ENCODE measurements at places on chromosomes 3 and 15.

GRCh38 chr15:87538327-87538834 is 718.2 kb downstream of the NTRK3 start:
- no peak for DNase-seq

GRCh38 chr15:62173215-62173614 is 8.1 kb upstream of the C2CD4B start:
- no peak for DNase-seq

DNA sequence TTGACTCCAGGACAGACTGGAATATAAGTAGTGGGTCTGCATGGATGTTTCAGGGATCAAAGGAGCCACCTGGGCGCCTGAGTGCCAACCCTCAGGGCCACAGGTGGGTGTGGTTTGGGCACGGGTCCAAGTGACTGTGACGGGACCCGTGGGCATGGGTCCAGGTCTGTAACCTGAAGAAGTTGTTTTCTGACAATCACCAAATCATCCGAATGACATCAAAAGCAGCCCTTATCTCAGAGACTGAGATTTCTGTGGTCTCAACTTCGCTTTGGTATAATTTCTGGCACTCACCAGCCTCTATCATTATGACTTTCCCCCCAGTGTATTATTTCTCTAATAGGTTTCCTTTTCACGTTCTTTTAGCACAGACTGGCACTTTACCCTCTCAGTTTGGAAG is 24.4 kb downstream of the RLBP1 start:
- DNase-seq = no peak

- DNase-seq = no peak
These were observed 610.2 kb downstream of the TBL1XR1 start for GRCh38 chr3:176587089-176587488.

- no peak for DNase-seq
These were observed 28.7 kb downstream of the DLEC1 start for GRCh38 chr3:38067508-38068233.

- DNase-seq = no peak
These were observed 18.1 kb upstream of the SLC7A14 start for GRCh38 chr3:170603770-170604510.

DNA sequence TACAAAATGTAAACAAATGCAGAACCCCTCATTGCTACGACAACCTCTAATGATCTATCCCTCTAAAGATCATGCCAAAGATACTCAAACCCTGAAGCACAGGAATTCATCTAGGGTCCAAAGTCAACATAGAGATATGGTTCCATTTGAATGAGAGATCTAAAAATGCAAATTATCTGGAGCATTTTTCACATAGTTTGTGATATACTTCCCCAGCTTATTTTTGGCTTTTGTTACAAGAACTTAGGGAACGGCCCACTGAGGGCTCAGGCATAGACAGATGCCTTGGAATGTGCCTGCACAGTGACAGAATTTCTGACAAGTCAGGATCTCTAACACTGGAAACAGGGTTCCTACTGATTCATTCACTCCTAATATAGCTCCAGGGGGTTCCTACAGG is 258.9 kb upstream of the THBS1 start:
- no peak for DNase-seq

DNA sequence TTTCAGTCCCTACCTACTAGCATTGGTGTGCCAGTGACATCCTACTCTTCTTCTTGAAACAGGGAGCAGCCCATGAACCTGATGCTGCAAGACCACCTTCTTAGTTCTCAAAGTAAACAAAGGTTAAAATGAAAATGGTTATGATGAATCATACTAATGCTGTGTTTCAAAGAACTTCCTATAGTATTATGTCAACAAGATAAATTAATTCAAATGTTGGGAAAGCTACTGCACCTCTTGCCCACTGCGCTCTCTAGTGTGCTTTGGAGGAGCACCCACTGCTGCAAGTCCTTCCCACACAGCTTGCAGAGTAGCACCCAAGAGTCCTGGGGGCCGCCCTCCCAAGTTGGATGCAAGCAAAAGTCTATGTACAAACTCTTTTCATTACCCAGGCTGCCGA is 81.1 kb downstream of the CD200R1L start:
- DNase-seq = no peak

DNA sequence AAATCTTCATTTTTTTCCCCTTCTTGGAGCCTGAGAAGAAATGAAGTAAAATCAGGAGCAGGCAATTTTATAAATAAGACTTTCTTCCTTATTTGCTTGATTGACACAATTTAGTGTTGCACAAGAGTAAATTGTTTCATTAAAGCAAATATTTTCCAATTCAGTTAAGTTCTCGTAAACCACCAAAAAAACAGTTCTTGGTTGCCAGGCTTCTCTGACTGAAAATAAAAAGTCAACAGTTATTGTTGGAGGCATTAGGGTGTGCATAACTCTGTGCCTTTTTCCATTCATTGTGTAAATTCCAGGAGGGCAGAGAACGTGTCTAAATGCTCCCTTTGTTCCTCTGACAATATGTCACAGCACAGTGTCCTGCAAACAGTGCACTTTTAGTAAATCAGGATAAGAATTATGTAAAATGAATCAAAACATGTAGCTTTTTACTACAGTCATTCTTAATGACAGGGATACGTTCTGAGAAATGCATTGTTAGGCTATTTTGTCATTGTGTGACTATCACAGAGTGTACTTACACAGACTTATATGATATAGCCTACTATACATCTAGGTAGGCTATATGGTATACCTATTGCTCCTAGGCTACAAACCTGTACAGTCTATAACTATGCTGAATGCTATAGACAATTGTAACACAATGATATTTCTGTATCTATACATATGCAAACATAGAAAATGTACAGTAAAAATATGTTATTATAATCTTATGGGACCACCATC is at the start of gene CP:
Gene CP, minus strand, starts transcription at position 47 of the 735 bp plus-strand sequence. Its CDS starts 37 bp downstream, at position 10.
- no peak for DNase-seq

GRCh38 chr3:70753572-70753971 is 441.1 kb upstream of the MDFIC2 start:
- DNase-seq = no peak

DNA sequence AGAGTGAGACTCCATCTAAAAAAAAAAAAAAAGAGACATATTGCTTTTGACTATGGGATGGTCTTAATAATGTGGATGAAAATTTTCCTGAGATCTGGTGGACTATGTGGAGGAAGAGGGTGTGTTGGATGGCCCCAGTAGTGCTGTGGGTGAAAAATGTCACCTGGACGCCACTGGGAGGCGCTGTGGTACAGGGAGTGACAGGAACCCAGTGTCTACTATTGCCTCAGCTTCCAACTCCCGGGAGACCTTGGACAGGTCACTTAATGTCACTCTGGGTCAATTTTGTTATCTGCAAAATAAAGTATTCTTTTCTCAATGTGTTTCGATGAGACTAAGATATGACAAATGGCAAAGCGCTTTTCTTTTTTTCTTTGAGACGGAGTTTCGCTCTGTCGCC is 27.7 kb upstream of the DCP1A start:
- peak; percentile 79 for DNase-seq
